Amygdala (tissue), 56 donors: ENCODE measurements at places on chromosomes 13 and 19.

DNA sequence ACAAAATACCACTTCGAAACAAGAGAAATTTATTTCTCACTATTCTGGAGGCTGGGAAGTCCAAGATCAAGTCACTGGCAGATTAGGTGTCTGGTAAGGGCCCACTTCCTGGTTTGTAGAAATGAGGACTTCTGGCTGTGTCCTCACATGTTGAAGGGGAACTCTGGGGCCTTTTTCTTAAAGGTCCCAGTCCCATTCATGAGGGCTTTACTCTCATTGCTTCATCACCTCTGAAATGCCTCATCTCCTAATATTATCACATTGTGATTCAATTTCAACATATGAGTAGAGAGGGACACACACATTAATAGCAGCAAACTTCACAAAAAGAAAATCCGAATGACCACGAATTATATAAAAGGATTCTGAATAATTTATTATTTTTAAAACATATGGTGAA lies 21.6 kb upstream of the SIGLEC14 start:
- DNase-seq = no peak

- peak; percentile 33 for DNase-seq
Observed at GRCh38 chr13:111658145-111659100, 338.0 kb downstream of the TEX29 start.

DNA sequence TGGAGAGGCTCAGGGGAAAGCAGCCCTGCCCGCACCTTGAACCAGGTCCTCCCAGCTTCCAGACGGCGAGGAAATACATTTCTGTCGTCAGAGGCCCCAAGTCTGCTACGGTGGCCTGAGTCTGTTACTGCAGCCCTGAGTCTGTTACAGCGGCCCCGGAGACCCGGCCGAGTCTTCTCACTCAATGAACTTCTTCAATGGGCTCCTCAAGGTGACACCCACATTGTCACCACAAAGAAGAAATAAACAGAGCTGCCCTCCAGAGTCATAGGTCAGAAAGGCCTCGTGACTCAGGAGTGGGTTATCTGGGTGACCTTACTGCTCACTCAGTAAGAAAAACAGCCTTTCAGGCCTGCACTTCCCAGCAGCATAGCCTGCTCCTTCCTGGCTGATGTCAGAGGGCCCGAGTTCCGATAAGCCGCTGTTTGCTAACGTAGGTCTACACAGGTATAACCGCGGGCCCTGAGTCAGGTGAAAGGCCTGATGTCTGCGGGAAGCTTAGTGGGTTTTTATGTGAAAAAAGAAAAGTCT lies 66.9 kb upstream of the TM9SF2 start:
- DNase-seq = no peak

- no peak for DNase-seq
Observed at GRCh38 chr13:42071672-42072419, 23.4 kb downstream of the DGKH start.

GRCh38 chr19:2618611-2619010 lies 83.9 kb downstream of the GNG7 start:
- no peak for DNase-seq

DNA sequence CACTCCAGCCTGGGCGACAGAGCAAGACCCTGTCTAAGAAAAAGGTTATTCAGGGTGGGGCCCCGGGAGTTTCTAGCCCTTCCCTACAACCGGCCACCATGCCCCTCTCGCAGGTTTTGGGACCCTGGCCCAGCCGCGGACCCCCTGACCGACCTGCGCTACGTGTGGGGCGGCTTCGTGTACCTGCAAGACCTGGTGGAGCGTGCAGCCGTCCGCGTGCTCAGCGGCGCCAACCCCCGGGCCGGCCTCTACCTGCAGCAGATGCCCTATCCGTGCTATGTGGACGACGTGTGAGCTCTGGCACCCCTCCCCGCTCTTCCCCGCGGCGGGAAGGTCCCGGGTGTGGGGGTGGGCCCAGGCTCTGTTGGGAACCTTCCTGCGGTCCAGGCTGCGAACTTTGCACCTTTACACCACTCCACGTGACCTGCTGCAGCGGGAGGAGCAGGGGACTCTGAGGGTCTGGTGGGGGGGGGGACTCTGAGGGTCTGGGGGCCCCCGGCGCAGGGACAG lies 6.3 kb downstream of the ABCA7 start:
- DNase-seq = no peak

DNA sequence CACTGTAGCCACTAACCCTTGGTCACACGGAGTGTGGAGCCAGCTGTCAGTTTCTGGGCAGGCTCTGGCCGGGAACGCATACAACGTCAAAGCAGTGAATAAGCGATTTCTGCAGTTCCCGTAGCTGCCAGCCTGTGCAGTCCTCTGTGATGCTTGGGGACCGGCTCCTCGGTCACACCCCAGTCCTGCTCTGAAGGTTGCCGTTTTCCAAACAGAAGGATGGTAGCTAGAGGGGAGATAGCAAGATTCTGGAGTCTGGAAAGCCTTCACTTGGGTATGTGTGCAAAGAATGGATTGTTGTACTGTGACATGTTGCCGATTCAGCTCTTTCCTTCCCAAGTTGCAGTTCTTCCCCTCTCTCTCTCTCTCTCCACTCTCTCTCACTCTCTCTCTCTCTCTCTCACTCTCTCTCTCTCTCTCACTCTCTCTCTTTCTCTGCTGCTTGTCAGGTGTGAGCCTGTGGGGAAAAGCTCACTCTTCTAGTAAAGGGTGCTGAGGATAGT lies 38.7 kb upstream of the C1QTNF9 start:
- peak; percentile 24 for DNase-seq

- peak; percentile 60 for DNase-seq
Observed at GRCh38 chr13:30865123-30866049, 40.7 kb upstream of the MEDAG start.

DNA sequence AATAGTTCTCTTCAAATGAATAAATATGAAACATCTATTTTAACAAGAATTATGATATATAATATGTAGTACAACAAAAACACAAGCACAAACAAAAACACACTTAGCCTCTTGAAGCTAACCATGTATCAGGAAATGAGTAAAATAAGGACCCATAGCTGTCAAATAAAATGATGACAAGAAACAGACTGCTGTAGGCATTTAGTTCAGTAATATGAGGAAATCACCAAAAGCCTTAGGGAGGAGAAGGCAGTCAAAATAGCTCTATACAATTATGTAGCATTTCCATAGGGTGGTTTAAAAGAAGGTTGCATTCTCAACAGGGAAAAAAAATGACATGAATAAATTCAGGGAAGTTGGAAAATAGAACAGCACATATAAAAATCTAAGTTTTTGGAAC lies 163.4 kb downstream of the PCDH20 start:
- DNase-seq = no peak

DNA sequence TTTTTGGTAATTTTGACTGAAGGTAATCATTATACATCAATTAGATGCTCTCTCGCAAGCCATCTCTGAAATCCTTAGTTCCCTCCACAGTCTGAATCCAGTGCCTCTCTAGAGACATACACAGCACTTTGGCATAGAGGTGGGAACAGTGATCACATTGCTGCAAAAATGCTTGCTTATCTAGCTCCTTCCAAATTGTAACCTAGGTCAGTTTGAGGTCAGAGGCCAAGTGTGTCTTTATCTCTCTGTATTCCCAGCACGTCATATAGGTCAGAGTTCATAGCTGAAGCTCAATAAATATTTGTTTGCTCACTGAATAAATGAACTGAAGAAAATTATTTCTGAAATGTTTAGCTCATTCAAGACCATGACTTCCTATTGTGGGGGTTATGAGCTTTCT lies 462.5 kb downstream of the DIAPH3 start:
- no peak for DNase-seq

- DNase-seq = no peak
Observed at GRCh38 chr19:28519218-28519779, 693.7 kb downstream of the UQCRFS1 start.

DNA sequence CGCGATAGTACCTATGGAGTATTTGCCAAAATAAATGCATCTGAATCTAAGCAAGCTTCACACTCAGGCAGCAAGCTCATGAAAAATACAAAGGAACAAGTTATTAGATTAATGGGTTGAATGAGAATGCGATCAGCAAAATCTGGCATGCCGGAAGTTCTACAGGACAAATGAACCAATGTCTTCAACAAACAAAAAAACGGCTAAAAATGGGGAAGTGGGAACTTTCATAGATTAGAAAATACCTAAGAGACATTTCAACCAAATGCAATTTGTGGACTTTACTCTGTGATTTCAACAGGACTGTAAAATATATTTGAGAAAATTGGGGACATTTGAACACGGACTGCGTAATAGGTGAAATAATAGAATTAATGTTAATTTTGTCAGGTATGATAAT lies 22.4 kb upstream of the RNASEH2B start:
- DNase-seq = no peak

GRCh38 chr13:43544631-43545030 lies 242.1 kb downstream of the ENOX1 start:
- no peak for DNase-seq

- no peak for DNase-seq
Observed at GRCh38 chr13:103451656-103452055, 385.4 kb upstream of the SLC10A2 start.

DNA sequence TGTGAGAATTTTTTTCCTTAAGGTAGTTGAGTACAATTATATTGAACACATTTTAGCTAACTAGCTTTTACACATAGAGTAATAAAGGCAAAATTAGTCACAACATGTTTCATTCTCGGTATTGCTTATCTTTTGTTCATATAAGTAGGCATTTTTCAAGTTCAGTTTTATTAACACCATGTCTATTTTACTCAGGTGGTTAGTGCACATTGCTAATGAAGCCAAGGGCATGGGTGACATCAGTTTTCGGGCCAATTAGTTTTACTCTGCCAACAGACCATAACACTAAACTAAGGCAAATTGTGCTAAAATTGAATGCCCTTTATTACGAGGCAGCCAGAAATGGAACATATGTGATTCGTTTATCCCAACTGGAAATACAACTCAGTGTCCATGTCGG lies 19.6 kb upstream of the PCDH17 start:
- no peak for DNase-seq

DNA sequence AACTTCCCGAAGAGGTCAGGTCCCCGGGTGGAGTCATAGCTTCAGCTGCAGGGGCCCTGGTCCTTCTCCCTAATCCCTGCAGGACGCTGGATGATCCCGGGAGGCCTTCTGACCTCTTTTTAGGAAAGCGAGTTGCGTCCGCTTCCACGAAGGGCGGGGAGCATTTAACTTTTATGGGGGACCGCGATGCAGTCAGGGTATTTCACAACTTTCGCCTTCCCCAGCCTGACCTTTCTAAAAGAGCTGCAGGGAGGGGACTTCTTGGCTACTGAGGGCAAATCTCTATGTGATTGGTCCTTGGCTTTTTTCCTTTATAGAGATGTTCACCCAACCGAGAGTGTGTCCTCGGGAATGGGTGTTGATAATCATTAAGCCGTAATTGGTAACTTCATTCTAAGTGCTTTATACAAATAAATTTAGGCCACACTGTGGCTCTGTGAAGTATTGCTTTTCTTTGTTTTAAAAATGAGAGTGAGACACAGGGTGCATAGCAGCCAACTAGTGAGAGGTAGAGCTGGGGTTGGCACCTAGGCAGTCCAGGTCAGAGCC lies 778 bp downstream of the ZNF230 start:
- DNase-seq = no peak

GRCh38 chr19:17209126-17210036 lies 5.8 kb upstream of the USE1 start:
- DNase-seq = no peak

DNA sequence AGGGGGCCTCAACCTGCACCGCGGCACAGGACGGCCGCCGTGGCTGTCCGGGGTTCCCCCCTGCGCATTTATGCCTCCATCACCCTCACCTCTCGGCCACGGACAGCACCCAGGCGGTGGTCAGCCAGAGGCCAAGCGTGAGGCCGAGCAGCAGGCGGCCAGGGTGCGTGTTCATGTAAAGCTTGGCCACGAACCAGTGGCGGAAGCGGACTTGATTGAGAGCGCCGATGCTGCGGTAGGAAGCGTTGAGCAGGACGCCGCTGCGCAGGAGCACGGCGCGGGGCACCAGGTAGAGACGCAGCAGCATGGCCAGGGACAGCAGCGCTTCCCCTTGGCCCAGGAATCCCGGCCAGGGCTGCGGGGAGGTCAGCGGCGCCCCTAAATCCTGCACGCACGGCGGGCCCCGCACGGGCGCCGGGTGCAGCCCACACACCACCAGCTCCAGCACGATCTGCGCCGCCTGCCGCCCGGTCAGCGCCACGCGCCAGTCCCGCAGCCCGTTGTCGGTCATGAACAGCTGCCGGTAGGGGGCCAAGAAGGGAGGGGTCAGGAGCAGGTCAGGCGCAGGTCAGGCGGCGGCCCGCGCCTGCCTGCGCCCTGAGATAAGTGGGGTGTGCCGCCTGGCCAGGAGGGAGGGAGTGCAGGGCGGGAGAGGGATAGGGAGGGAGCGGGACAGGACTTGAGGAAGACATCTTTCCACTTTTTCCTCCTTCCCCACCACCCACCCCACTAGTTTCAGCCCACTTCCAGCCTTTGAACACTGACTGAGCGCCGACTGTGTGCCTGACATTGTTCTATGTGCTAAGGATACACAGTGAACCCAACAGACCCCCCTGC lies 6.5 kb downstream of the KCNN4 start:
- DNase-seq = peak; percentile 24

GRCh38 chr13:113788413-113789135 lies 29.5 kb downstream of the TMEM255B start:
- no peak for DNase-seq

DNA sequence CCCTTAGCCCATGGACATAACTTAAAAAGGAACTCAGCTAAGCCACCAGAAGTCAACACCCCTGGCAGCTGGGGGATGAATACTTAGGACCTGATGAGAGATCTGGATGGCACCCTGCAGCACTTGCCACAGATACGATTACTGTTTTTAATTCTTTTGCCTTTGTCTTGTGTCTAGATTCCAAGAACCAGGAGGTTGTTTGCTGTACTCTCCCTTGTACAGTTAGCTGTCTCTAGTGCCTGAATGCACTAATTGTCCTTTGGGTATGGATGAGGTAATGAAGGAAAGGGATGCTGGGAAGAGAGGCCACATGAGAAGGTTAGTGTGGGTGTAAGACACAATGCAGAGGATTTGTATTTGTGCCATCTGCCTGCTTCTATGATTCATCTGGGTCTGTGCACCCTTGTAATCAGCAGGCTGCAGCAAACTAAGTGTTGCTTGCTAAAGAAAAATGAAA lies 385.8 kb downstream of the KCNRG start:
- no peak for DNase-seq

DNA sequence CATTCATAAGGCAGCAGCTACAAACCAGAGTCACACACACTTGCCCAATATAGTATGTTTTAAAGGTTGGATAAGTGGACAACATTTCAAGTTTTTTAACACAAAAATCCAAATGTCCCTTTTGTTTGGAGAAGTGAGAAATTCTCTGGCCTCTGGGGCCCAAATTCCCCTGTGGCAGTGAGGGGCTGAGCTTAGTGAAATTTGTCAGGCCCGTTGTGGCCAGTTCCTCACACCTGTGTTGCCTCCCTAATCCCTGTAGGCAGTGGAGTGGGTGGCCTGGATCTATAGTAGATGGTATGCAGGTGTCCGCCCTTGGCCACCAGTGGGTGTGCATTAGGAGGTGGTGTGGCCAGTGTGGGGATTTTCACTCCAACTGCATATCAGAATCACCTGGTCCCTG lies 6.7 kb downstream of the WDR62 start:
- DNase-seq = no peak
